ENCODE measurements at places on chromosomes 12 and 14. TPM values are rescaled to one million over a fixed set of nuclear protein-coding genes. Genes with fewer than 3 reads are reported as not detected.

CELA1 gene
- 0.31 TPM for total RNA-seq

SDSL gene
- total RNA-seq = 0.76 TPM

CCDC60 gene
- not detected for total RNA-seq

C12orf54 gene
- total RNA-seq = not detected

TAS2R8 gene
- not detected for total RNA-seq

YBX3 gene
- 210 TPM for total RNA-seq

DNA sequence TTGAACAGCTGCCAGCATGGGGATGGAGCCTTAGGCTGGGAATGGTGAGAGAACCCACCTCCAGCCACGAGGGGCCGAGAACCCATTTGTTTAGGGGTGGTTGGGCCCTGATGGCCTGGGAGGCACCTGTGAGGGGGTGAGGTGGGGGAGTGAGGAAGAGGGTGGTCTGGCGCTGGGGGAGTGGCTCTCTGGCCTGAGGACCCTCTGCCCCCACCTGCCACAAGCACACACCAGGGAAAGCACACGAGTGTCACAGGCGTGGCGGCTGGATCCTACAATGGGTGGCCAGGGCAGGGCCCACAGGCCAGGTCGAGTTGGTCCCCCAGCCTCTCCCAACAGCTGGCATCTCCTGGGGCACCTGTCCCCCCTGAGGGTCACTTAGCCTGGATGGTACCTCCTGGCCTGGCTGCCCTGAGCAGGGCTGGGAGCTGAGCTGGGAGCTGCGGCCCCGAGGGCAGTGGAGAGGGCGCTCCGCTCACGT lies 340.5 kb downstream of the TMEM121 start:
- DNase-seq = peak; percentile 60

GRCh38 chr14:36683083-36683724 lies 21.5 kb downstream of the PAX9 start:
- no peak for DNase-seq

DNA sequence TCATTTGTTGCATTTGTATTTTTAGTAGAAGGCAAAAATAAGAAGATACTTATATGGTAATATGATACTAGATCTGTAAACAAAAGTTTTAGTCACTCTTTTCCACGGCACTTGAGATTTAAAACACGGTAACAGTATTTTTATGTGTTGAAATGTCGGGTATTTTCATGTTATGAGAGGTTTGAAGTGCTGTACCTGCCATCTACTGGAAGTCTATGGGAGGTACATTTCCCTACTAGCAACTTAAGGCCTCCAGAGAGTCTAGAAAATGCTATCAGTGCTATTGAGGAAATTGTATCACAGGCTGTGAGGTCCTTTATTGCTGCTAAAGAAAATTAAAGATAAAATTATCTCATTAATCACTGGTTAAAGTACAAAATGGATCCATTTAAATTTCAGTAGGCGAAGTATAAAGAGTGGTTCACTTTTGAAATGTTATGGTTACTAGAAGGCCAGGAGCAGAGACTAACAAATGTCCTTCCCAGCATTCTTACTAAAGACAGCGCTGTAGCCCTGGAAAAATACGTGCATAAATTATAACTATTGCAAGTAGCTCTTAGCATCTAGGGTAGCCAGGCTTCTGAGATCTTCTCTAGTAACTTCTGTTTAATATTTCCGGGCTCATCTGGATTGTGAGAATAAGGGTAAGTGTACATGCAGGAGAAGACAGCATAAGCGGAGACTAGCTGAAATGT lies 77.6 kb upstream of the PRKD1 start:
- no peak for DNase-seq

DNA sequence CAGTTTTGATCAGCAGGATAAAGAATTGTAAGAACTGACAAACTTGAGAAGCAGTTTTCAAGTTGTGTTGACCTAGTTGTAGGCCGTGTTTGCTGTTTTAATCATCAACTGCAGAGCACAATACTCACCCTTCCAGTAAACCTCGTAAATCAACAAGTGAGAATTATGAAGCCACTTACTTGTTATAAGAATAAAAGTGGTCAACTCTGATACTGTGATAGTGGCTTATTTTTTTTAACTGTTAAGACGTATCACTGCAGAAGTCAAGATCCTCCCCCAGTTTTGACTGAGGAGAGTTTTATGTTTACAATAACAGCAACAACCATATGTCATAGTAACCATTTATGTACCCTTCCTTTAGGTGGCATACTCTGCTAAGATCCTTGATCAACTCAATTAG lies 100.8 kb upstream of the DACT1 start:
- no peak for DNase-seq

- DNase-seq = no peak
Measured at GRCh38 chr12:105738051-105738450, 400.7 kb downstream of the NUAK1 start.

DNA sequence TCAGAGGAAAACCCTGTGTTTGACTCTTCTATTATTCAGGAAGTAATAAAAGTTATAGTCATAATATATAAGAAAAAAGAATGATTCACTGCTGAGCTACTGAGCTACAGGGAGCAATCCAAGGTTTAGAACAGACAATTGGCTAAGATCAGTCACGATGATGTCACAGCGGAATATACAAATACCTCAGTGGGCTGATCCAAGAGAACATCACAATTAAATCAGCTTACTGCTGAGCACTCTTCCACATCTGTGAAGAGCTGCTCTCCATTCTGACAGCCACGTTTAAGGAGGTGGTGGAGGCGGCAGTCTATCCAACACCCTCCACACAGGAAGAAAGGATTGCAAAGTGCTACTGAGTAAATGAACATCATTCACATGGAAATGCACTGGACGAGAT lies 271.0 kb downstream of the APAF1 start:
- DNase-seq = no peak

DNA sequence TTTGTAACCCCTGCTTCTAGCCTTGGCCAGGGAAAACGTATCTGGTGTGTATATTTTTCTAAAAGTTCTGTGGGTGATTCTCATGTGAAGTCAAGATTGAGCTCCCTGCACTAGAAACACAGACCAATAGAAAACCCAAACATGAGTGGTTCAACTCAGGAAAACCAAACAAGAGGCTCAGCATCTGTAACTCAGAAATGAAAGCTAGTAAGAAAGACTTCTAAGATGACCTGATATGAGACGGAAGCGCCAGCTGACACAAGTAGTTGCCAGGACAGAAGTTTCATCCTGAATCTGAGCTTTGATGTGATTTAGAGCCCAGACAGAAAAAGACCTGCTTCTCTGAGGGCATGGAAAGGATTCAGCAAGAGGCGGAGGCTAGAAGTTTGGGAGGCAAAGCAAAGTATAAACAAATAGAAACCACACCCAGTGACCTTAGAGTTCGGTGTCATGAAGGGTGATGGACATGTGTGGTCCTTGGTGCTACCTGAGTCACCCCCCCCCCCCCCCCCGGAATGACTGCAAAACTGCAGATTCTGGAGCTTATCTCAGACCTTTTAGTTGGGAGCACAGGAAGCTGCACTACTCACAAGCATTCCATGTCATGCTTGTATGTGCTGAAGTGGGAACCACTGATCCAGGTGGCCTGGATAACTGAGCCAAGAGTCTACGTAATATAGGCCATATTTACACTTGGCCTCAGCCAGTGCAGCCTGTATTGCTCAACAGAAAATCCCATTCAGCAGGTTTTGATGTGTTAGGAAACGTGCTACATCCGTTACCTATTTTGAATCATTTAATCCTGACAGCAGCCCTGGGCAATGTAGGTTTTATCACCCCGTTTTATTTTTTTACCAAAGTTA lies 191.3 kb downstream of the ANO6 start:
- DNase-seq = no peak

- no peak for DNase-seq
Measured at GRCh38 chr14:55814873-55815272, 234.9 kb downstream of the KTN1 start.

Measured in natural killer cell treated with Interleukin-12 subunit alpha and Interleukin-12 subunit beta and Interleukin-15 and Interleukin-18, amount 100 ng/mL, for 72 hours (primary cell).